Esophagus squamous epithelium (tissue), 5 donors: ENCODE measurements at places on chromosomes 13 and 19.

DNA sequence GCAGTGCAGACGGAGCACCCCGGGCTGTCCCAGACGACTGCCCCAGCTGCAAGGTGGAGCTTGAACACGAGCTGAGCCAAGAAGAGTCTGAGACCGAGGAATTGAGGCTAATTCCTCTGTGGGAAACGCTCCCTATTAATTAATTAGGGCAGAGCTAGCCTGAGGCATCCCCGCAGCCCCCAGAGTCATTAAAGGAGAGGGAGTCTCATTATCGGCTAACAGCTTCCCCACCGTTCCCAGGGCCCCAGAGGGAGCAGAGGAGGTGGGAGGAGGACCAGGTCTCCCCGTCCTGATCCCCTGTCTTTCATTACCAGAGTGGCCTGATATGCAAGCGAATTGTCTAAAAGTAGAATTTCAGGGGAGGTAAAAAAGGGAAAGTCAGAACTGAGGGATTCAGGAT lies 13.1 kb upstream of the SLC1A6 start:
- DNase-seq: no peak

GRCh38 chr13:42384265-42384664 lies 112.3 kb downstream of the AKAP11 start:
- no peak for DNase-seq

- DNase-seq: no peak
Measured at GRCh38 chr19:54462655-54463530, 685 bp downstream of the LENG9 start.

DNA sequence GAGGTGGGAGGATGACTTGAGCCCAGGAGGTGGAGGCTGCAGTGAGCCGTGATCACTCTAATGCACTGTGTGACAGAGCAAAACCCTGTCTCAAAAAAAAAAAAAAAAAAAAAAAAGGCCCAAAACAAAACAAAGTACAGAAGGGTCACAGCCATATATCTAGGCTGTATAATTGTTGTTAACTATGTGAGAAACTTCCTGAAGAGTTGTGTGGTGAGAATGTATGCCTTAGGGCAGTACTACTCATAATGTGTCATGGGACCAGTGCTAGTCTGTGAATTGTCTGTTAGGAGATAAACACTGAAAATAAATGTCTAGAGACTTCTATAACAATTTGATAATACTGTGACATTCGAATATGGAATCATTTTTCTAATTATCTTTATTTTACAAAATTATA lies 43.1 kb downstream of the PAN3 start:
- no peak for DNase-seq

GRCh38 chr13:31301119-31301518 lies 101.3 kb downstream of the B3GLCT start:
- no peak for DNase-seq

DNA sequence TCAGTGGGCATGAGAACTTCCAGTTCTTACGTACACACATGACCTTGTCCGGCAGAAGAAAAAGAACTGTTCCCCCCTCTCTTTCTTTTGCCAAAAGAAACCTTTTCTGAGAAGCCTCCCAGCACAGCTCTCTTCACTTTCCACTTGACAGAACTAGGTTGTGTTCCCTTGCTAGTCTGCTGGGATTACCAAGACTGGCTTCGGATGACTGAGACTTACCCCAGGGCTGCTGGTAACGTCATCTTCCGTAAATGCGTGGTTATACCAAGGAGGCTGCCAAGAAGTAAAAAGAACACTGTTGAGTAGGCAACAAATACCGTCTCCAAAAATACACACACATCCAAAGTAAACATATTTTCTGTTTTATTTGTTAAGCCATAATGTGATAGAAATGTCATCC lies 908.2 kb downstream of the EFNB2 start:
- DNase-seq: no peak

DNA sequence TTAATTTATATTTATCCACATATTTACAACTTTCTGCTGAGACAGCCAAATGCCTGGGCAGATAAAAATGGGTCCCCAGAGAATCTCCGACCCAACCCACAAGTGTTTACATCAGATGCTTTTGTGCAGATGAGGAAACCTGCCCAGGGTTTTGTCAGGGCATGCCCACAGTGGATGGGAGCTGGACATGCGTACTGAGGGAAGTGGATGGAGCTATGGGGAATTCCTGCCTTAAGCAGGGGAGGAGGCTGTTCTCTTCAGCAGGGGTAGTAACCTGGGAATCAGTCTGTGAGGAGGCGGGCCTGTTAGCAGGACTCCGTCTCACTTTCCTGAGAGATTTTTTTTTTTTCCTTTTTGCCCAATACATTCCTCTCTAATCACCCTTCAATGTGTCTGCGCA lies 122.9 kb downstream of the RFC3 start:
- DNase-seq: no peak

DNA sequence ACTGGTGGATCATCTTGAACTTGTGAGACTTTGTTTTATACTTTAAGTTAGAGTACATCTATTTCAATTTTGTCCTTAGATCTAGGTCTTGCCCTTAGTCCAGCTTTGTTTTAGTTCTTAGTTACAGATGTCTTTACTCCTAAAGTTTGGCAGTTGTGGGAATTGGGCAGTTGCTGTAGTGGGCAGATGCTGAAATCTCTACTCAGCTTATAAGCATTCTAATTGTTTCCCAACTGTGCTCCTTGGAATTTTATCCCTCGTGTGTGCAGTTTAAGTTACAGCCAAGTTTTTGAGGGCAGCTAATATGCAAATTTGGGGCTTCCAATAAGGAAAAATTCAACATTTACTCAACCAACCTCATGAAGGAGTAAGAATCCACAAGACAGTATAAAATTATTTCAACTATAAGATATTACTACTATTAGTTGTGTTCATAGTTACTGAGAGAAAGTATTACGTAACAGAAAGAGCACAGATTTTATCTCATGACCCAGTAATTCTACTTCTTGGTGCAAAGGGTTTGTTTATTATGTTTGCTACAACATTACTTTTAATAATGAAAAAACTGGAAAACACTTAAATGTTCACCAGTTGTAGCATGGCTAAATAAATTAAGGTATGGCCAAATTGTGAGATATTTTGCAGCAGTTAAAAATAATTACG lies 32.9 kb downstream of the CCDC122 start:
- DNase-seq: no peak

DNA sequence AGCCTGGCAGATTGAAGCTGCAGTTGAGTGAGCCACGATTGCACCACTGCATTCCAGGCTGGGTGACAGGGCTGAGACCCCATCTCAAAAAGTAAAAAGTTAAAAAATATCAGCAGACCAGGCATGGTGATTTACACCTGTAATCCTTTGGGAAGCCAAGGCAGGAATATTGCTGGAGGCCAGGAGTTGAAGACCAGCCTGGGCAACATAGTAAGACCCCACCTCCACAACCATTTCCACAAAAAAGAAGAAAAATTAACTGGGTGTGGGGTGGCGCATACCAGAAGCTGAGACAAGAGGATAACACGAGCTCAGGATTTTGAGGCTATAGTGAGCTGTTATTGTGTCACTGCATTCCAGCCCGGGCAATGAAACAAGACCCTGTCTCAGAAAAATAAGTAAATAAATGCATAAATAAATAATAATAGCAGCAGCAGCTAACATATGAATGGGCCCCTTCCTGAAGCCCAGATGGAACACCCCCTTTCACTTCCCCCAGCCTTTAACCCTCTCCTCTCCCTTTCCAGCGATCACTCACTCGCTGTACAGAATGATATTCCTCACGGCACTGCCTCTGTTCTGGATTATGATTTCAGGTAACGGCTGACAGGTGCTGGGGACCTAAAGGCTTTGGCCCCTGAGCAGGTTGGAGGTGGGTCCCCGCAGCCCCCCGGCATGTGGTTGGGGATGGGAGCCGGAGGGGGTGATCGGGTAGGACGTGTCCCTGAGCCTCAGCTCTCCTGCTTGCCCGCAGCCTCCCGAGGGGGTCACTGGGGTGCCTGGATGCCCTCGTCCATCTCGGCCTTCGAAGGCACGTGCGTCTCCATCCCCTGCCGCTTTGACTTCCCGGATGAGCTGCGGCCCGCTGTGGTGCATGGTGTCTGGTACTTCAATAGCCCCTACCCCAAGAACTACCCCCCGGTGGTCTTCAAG lies 3.2 kb downstream of the MAG start:
- no peak for DNase-seq

DNA sequence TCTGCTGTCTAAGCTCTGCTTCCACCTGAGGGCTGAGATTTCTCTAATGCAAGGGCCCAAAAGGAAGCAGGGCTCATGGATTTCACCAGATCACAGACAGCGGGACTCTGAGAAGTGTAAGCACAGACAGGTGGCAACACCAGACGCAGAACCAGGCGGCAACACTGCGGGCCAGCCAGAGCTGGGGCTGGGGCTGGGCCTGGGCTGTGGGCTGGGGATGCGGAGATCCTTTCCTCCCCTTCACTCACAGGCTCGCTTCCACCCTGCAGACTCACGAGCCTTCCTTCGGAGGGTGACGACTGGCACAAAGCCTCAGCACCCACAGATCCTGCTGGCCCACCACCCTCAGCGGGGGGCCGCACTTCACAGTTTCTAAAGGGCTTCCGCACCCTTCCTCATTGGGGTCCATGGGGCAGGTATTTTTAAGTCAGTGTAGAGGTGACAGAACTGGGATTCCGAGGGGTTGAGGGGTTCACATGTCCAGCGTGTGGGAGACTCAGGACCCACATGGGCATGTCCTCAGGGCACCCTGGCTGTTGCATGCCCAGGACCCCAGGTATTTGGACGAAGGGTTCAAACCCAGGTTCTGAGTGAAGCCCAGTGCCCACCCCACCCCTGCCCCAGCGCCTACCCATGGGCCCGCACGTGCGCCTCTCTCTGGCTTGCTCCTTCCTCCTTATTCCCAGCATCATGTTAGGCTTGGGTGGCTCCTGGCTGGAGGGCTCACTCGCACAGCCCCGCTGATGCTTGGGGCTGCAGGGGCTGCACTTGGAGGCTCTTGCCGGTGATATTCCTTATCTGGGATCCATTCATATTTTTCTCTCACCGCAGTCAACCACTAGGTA lies 137.3 kb upstream of the GPR12 start:
- DNase-seq: no peak

GRCh38 chr19:38394488-38394887 lies 6.0 kb downstream of the SPRED3 start:
- no peak for DNase-seq

DNA sequence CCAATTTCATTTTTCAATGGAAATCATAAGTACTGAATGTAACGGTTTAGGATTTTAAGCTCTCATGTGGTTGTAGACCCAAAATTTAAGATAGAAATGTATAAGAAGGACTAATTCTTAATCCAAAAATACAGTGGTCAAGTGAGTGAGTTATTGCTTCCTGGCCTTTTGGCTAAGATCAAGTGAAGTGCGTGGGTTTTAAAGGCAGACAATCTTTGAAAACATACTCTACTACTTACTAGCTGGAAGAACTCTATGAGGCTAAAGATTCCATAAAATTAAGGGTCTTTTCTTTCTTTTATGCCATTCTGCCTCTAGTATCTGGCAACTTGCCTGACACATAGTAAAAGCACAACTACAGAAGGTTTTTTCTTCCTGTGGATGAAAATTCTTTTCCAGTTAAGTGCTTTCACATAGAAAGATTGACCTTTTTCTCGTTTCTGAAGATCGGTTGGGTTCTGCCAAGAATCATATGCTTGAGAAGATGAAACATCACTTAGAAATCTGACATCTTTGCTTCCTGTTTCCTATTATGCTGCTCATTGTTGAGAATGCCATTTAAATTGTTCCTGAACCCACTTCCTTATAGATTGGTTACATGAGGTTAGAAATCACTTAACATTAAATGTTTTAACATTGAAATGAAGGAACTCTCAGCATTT lies 26.4 kb upstream of the SCEL start:
- DNase-seq: no peak

GRCh38 chr13:29703421-29703820 lies 107.9 kb upstream of the SLC7A1 start:
- DNase-seq: no peak

GRCh38 chr13:49435992-49436391 lies 7.9 kb downstream of the CAB39L start:
- no peak for DNase-seq

- DNase-seq: no peak
Measured at GRCh38 chr13:74048756-74049155, 85.4 kb downstream of the KLF12 start.

DNA sequence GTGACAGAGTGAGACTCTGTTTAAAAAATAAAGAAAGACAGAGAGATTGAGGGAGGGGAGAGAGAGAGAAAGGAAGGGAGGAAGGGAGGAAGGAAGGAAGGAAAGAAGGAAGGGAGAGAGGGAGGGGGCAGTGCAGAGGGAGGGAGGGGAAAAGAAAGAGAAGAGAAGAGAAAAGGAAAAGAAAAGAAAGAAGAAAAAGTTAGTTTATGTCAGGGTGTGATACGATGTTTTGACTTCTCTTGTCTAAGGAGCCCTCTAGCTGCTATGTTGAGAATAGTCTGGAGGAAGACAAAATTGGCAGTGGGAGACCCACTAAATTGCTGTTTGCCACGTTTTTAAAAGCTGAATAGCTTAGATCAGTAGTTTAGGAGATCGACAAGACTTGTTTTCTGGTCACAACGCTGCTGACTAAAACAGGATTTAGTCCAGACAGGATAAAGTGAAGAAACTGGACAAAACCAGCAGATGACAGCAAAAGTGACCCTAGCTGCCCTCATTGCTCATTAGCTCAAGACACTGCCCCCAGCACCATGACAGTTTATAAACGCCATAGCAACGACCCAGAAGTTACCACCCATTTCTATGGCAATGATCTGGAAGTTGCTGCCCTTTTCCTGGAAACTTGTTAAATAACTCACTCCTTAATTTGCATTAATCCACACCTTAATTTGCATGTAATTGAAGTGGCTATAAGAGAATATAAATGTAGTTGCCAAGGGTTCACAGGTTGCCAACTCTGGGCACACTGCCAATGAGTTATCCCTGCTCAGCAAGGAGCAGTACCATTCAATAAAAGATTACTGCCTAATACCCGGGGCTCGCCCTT lies 11.1 kb downstream of the TEX101 start:
- no peak for DNase-seq

- no peak for DNase-seq
Measured at GRCh38 chr13:66958611-66959010, 271.5 kb downstream of the PCDH9 start.

- no peak for DNase-seq
Measured at GRCh38 chr13:71751073-71751472, 115.9 kb downstream of the DACH1 start.

- DNase-seq: no peak
Measured at GRCh38 chr19:5968431-5969373, 9.2 kb downstream of the RANBP3 start.

GRCh38 chr19:51219307-51219706 lies 5.6 kb upstream of the CD33 start:
- no peak for DNase-seq

DNA sequence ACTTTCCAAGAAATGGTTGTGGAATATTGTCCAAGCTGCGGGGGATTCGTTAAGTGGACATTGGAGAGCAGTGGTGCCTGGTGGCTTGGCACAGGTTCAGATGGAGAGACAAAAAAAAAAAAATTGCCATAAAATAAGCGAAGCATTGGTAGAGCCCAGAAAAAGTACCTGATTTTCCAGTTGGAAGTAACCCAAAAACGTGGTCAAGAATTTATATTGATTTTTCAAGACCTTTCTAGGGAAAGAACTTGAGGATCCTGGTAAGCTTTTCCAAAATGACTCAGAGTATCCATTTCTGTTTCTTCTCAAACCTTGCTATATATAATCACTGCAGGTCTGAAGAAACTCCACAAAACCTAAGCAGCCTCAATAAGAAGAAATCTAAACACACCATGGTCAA lies 94.6 kb downstream of the ING1 start:
- DNase-seq: no peak

GRCh38 chr13:29887686-29888085 lies 37.3 kb upstream of the UBL3 start:
- no peak for DNase-seq
